Spleen (tissue), 13 donors: ENCODE measurements at places on chromosomes 2 and 18. TPM values are rescaled to one million over a fixed set of nuclear protein-coding genes. Genes with fewer than 3 reads are reported as not detected.

METTL8 gene
- total RNA-seq, result 26.2 TPM

CCDC141 gene
- total RNA-seq, result 20.4 TPM

AQP12B gene
- total RNA-seq, result not detected

PLCD4 gene
- total RNA-seq, result 0.64 TPM

GRCh38 chr2:81077396-81077795 is 772.8 kb upstream of the LRRTM1 start:
- no peaks in the 10 kb centered on the region for H3K27me3 ChIP-seq
- H3K27ac ChIP-seq, result no peak overlapping the region
- H3K36me3 ChIP-seq, result no peaks in the 10 kb centered on the region

RNU2-63P gene
- not detected for total RNA-seq
